ENCODE measurements at places on chromosomes 13 and 19. TPM values are rescaled to one million over a fixed set of nuclear protein-coding genes. Genes with fewer than 3 reads are reported as not detected.

The LRG1 gene
- not detected for total RNA-seq

The ZC3H4 gene
- total RNA-seq: 10.4 TPM

The CEACAM19 gene
- total RNA-seq: 3.8 TPM

The ZNF582 gene
- 3.1 TPM for total RNA-seq

The DCLK1 gene
- 1.7 TPM for total RNA-seq

The FGF22 gene
- not detected for total RNA-seq

The C19orf85 gene
- not detected for total RNA-seq

The BIVM gene
- total RNA-seq: 24.5 TPM

The CCDC169 gene
- 1.6 TPM for total RNA-seq

The ZNF578 gene
- total RNA-seq: 4.6 TPM

The FREM2 gene
- under 0.01 TPM for total RNA-seq

The DLL3 gene
- 0.23 TPM for total RNA-seq

The ZNF296 gene
- total RNA-seq: 0.07 TPM

The OR7C1 gene
- total RNA-seq: not detected

The CABP5 gene
- not detected for total RNA-seq

The C1QTNF9B gene
- not detected for total RNA-seq

The PCDH9 gene
- total RNA-seq: 3.8 TPM

The PDE4C gene
- total RNA-seq: 21.3 TPM

The FLT1 gene
- total RNA-seq: 3.8 TPM

The PLEKHF1 gene
- 19.0 TPM for total RNA-seq

The ZIC5 gene
- total RNA-seq: not detected

The DCT gene
- 0.20 TPM for total RNA-seq

The PAF1 gene
- 26.5 TPM for total RNA-seq

The TRIP10 gene
- total RNA-seq: 31.5 TPM

The CCDC159 gene
- total RNA-seq: 12.1 TPM

The ANGPTL4 gene
- 32.2 TPM for total RNA-seq

The WDR88 gene
- total RNA-seq: not detected

The ZNF415 gene
- total RNA-seq: 9.5 TPM

The TNNT1 gene
- 1.1 TPM for total RNA-seq

The LAIR1 gene
- total RNA-seq: not detected

The GJB6 gene
- total RNA-seq: not detected

The NOTCH3 gene
- 493 TPM for total RNA-seq

The SIGLEC14 gene
- total RNA-seq: not detected

The CLEC17A gene
- total RNA-seq: 0.13 TPM

The LENG1 gene
- 3.5 TPM for total RNA-seq

The ZNF541 gene
- 0.07 TPM for total RNA-seq

The ZNF772 gene
- 17.5 TPM for total RNA-seq

The NEK3 gene
- 4.7 TPM for total RNA-seq

The ZNF793 gene
- 2.9 TPM for total RNA-seq

The ITM2B gene
- total RNA-seq: 340 TPM

The ZNF615 gene
- total RNA-seq: 10.3 TPM

The ZNF486 gene
- total RNA-seq: 3.6 TPM

The SHD gene
- not detected for total RNA-seq

The KDELR1 gene
- total RNA-seq: 118 TPM

The FGF14 gene
- under 0.01 TPM for total RNA-seq

The OLFM2 gene
- 112 TPM for total RNA-seq

The ICAM4 gene
- total RNA-seq: 0.10 TPM

The CFAP97D2 gene
- not detected for total RNA-seq

The ERF gene
- 22.8 TPM for total RNA-seq

The ZNF570 gene
- 9.3 TPM for total RNA-seq

Measured in smooth muscle cell of the pulmonary artery (primary cell).